ENCODE measurements at places on chromosomes 2 and 18.

- DNase-seq = peak; percentile 58
These were observed 726.0 kb upstream of the RAB6C start for GRCh38 chr2:129253461-129253812.

GRCh38 chr18:76402026-76402990 is 92.7 kb downstream of the ZNF516 start:
- DNase-seq = peak; percentile 23

DNA sequence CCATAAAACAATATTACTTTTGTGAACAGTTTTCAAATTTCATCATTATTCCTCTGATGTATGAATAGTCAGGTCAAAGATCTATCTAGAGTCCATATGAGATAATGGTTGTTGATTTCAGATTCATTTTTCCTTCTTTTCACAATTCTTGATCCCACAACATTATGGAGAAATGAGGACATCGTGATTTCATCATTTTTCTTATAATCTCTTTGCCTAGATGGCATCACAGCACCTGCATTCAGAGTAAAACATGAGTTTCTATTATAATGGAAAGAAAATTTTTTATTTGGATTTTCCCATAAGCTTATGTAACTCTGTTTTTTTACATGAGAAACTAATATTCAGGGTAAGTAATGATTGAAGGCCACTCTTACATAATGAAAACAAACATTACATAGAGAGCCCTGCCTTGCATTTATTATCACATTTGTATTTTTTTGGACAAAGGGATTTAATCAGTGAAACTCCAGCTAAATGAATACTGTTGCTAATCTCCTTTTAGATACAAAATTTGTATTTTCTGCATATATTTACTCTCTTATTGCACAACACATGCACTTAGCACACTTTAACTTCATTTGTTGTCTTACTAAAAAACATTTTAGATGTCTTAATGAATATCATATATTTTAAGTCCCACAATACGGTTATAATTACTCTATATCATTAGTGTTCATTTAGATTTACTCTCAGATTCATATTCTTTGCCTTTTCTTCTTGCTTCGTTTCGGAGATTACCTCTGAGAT is 188.4 kb upstream of the KYNU start:
- DNase-seq = no peak

- no peak for DNase-seq
These were observed 2010.4 kb upstream of the LRRTM1 start for GRCh38 chr2:82314836-82315472.

DNA sequence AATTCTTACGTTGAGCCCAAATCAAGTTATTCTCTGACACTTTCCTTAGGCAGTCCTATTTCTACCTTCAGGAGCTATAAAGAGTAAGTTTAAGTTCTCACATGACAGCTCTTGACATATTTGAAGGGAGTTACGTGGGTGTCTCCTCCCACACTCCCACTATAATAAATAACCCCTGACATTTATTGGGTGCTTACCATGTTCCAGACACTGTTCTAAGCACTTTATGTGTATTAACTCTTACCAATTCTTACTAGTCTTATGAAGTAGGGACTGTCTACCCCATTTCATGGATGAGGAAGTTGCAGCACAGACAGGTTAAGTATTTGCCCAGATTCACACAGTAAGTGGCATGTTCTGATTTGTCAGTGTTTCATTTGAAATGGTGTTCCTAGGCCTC is 17.9 kb downstream of the PLCL1 start:
- no peak for DNase-seq

DNA sequence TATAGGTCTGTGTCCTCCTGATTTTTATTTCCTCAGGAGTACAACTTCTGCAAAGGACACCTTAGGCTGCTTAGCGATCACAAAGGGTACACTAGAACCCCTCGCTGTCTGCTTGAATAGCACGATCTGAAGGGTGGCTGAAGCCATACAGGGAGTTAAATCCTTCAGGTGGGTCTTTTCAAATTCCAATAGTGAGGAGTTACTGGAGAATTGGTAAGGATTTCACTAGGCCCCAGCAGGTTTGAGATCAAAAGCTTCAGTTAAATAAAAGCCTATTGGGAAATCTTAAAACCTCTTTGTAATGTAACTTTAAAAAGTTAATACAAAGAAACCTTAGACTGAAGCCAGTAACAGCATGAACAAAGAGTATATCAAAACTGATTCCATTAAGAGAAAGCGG is 613.1 kb downstream of the ZEB2 start:
- DNase-seq = no peak

DNA sequence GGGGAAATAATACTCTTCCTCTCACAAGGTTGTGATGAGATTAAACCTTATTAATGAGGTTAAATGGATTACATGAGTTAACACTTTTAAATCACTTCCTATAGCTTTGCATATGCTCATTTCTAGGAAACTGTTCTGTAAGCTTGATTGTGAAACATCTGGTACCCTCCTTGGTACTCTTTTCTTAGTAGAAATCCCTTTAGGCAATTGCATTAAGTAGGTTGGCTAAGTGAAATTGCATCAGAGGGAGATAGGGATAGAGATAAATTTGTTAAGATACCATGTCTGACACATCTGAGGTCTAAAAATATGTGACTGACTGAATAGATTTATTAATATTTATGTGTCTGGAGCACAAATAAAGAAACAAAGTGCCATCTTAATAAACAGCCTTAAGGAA is 275.9 kb upstream of the MAP2 start:
- peak; percentile 76 for DNase-seq

GRCh38 chr2:170922634-170923494 is 6.2 kb upstream of the GORASP2 start:
- peak; percentile 60 for DNase-seq

DNA sequence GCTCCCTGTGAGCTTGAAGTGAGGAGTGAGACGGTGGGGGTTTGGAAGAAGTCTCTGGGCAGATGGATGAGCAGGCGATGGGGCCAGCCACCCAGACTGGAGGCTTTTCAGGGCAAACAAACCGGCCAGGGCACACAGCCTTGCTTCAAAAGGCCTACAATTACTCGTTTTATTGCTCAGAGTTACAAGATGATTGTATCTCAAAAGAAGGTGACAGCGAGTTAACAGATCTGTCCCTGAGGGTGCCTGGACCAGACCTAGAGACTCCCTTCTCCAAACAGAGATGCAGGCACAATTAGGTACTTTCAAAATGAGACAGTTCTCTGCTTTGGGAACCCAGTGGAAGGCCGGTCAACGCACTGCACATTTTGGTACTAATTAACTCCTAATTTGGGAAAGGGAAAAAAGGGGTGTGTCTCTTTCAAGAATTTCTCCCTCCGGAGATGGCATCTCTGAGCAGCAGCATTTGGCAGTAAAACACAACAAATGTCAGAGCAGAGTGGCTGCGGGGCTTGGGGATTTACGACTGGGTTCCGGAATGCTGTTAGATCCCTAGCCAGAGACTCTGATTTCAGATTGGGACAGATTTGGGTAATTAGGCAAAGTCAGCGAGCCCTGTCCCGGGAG is 226.7 kb downstream of the TTC32 start:
- no peak for DNase-seq

DNA sequence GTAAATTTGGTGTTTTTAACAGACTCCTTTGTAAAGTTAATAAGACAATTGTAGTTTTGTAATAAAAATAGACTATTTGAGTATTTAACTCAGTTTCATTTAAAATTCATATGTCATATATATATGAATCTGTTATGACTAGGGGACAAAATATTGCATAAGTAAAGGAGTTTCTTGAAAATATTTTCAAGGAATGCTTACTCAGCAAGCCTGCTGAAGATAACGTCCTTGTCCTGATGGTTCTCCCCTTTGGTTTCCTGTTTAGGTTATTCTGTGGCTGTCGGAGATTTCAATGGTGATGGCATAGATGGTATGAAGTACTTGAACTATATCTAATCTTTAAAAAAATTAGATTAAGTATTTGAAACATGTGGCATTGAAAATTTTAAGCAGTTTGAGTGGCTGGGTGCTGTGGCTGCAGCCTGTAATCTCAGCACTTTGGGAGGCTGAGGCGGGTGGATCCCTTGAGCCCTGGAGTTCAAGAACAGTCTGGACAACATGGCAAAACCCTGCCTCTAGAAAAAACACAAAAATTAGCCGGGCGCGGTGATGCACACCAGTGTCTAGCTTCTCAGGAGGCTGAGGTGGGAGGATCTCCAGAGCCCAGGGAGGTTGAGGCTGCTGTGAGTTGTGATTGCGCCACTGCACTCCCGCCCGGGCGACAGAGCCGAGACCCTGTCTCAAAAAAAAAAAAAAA is 47.1 kb downstream of the ITGAV start:
- DNase-seq = peak; percentile 18

DNA sequence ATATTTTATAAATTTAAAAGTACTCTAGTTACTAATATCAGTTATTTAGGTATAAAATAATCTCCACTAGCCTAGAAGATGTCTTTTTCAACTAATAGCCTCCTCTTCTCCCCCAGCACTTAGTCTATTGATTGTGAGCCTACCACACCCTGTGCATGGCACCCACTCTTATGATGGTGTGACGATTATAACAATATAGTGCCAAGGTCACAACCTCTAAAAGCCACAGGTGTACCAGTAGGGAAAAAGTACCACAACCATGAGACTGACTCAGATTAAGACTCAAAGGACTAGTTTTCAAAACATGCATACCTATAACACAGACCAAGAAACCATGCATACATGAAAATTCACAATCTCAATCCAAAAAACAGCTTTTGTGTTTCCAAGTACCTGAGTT is 27.6 kb downstream of the THADA start:
- DNase-seq = no peak

GRCh38 chr2:127014630-127015029 is 92.3 kb downstream of the BIN1 start:
- no peak for DNase-seq

- no peak for DNase-seq
These were observed 71.3 kb downstream of the ITGA4 start for GRCh38 chr2:181528441-181528840.

GRCh38 chr2:30694286-30695055 is 112.8 kb downstream of the CAPN13 start:
- DNase-seq = no peak

- DNase-seq = no peak
These were observed 95.0 kb upstream of the EML6 start for GRCh38 chr2:54628418-54628817.

DNA sequence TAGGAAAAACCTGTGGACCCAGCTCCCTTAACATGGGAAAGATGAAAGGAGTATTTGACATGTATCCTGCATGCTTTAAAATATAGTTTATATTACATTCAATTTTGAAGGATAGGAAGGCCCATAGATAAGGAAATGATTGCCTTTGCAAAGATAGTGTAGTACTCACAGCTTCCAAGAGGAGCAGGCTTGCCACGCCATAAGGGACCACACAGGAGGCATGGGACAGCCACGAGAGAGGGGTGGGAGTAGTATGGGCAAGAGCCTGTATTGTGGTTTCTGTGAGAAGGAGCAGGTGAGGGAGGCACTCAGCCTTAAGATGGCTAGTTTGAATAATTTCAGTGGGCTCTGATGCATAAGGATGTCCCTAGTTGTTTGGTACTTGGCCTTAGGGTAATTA is 740.3 kb downstream of the SATB2 start:
- DNase-seq = no peak

DNA sequence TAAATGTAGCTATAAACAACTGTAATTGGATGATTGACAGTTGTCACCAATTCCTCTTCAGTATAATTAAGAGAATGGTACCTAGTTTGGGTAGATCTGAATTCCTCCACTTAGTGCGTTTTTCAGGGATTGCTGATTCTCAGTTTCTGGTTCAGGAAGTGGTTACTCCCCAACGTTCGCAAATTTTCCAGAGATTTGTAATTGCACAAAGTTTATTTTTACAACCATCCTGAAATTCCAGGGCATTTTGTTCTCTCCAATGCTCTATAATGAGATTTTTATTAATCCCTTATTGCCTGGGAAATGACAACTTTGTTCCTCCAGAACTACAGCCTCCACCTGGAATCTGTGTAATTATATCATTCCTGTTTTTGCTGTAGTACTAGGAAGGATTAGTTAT is 710.6 kb upstream of the ZEB2 start:
- DNase-seq = no peak

- DNase-seq = peak; percentile 35
These were observed 11.8 kb downstream of the G6PC2 start for GRCh38 chr2:168912901-168913369.

All from hematopoietic multipotent progenitor cell treated with erythropoietin and hydrocortisone succinate and interleukin-3 and kit ligand, for 4 days (in vitro differentiated cells).